Mucosa of gallbladder (tissue), 1 donor: ENCODE measurements at places on chromosomes 4 and X.
A peak's percentile ranks its signal among the peaks of the same experiment; 100 is the strongest.

GRCh38 chr4:94237271-94237670 lies 29.6 kb downstream of the SMARCAD1 start:
- DNase-seq, result no peak

GRCh38 chr4:186472948-186473347 lies 82.4 kb downstream of the MTNR1A start:
- no peak for DNase-seq

DNA sequence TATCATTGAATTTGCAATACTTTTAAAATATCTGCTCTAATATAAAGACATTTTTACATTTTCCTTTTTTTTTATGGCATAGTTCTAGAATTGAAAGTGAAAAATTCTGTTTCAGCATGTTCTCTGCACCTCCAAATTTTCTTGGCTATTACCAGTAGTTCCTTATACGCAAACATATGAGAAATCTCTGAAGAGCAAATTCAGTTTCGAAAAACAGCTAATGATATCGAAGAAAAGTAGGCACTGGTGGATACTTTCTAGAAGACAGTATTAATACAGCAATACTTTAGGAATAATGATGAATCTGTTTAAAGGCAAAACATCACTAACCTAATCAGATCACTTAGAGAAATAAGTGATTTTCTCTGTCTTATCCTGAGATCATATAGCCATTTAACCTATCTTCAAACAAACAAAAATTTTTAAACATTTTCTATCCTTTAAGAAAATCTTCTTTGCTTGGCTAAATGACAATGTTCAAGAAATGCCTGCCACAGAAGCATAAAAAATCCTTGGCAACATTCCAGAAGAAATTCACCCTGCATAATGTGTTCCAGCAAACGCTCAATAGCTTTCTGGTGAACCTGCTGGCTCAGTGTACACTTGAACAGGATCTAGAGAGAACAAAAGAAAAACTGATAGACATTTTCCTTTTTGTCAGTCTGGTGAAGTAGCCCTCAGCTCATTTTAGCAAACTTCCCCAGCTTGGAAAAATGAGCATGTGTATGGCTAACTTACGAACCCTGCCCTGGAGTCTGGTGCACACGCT lies 51.2 kb upstream of the KLF3 start:
- no peak for DNase-seq

DNA sequence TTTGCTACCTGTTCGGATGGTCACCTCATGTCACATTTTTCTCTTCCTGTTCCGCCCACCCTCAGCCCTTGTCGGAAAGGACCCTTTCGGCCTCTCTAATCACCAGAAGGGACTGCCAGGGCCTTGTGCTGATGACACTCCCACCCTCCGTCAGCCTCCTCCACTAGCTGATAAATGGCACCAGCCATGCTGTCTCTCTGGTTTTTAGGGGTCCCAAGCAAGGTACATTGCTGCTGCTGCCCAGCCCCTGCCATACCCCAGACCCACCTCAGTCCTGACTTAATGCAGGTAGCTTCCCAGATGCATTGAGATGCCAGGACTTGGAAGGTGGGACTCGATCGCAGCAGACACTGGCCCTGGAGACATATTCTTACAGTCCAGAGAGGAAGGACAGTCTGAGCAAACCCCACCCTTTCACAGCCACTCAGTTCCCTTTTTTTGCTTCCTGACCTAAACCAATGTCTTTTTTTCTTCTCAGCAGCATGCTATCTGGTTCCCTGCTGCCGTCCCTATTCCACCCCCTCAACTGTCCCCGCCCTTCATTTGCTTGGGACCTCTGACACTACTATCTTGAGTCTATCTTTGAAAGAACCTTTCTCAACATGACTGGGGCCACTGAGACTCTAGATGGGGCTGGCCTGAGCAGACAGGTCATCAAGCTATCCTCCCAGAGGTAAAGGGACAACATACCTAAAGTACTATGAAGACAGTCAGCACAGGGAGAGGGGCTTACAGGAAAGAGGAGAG lies at the start of gene BTK:
Gene BTK, minus strand, starts transcription at position 397 of the 747 bp plus-strand sequence. CDS start 10,907 bp downstream, outside the sequence.
- no peak for DNase-seq

GRCh38 chr4:140213116-140213515 lies 59.1 kb upstream of the MAML3 start:
- no peak for DNase-seq

GRCh38 chr4:127400731-127401346 lies 231.9 kb upstream of the INTU start:
- peak; percentile 51 for DNase-seq

GRCh38 chr4:132195176-132195575 lies 953.9 kb upstream of the PCDH10 start:
- DNase-seq, result no peak

GRCh38 chr4:141462361-141462760 lies 174.0 kb upstream of the IL15 start:
- DNase-seq, result no peak

- DNase-seq, result no peak
These were observed 630.6 kb downstream of the MID1IP1 start for GRCh38 chrX:39431893-39432292.

DNA sequence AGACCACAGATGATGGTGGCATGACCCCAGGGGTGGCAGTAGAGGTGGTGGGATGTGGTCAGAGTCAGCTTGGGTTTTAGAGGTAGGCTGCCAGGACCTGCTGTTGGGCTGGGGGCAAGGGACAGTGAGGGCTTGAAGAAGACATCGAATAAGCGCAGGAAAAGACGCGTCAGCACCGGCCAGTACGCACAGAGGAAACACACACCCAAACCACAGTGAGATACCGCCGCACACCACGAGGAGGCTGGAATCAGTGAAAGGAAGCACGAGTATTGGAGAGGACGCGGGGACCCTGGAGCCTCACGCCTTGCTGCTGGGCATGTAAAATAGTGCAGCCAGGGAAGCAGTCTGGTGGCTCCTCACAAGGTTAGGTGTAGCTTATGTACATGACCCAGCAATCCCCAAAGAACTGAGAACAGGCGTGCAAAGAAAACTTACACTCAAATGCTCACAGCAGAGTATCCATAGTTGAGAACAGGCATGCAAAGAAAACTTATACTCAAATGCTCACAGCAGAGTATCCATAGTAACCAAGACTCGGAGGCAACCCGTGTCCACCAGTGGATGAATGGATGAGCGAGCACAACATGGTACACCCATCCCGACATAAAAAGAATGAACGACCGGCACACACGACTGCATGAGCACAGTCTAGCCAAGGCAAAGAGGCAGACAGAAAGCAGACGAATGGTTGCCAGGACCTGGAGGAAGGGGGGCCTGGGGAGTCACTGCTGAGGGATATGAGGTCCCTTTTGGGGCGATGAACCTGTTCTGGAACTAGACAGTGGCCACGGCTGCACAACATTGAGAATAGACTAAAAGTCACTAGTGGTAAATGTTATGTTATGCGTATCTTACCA lies 13.3 kb downstream of the PDZD4 start:
- DNase-seq, result no peak

DNA sequence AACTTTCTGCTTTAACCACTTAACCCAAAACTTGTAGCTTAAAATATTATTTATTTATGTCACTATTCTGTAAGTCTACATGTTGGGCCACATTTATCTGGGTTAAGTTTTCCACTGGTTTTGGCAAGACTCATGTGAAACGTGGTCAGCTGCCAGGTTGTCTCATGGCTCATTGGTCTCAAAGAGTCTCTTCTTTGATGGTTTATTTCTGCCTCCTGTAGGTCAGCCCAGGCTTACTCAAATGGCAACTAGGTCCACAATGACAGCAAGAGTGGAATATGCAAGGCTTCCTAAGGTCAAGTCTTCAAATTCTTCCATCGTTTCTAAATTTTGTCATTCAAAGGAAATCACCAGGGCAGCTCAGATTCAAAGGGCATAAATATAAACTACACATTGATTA lies 828.7 kb downstream of the PCDH7 start:
- DNase-seq, result no peak

- DNase-seq, result no peak
These were observed 33.7 kb upstream of the RP2 start for GRCh38 chrX:46803140-46803539.

DNA sequence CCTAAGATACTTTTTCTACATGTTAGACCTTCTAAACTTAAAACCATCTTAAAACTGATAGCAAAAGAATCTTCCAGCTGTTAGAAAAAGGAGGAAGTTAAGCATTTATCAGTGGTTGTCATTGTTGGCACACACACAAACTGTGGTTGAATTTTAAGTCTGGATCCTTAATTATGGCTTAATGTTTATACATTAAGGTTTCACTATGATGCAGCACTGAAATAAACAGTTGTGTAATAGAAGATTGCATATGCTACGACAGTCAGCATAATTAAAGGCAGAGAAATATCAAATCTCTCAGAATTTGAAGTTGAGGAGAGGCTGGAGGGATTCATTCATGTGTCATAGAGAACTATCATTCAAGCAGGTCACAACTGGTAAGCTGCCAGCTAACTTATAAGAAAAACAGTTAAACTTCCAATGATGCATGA lies 32.3 kb downstream of the ADGRA3 start:
- no peak for DNase-seq

- DNase-seq, result no peak
These were observed 15.8 kb upstream of the RBMX start for GRCh38 chrX:136896121-136896914.

DNA sequence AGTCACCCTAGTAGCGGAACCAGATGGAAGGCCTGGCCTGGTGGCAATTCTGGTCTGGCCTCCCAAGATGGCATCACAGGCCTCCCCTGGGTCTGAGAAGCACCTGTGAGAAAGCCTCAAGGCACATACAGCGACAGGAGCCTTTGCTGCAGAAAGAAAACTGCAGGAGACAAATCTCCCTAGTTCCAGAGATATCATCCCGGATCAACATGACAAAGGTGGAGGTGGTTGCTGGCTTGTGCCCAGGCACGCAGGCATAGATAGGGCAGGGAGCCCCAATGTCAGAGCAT lies 93.6 kb downstream of the BCOR start:
- DNase-seq, result no peak

- DNase-seq, result no peak
These were observed 14.1 kb downstream of the FAM149A start for GRCh38 chr4:186118582-186118981.

DNA sequence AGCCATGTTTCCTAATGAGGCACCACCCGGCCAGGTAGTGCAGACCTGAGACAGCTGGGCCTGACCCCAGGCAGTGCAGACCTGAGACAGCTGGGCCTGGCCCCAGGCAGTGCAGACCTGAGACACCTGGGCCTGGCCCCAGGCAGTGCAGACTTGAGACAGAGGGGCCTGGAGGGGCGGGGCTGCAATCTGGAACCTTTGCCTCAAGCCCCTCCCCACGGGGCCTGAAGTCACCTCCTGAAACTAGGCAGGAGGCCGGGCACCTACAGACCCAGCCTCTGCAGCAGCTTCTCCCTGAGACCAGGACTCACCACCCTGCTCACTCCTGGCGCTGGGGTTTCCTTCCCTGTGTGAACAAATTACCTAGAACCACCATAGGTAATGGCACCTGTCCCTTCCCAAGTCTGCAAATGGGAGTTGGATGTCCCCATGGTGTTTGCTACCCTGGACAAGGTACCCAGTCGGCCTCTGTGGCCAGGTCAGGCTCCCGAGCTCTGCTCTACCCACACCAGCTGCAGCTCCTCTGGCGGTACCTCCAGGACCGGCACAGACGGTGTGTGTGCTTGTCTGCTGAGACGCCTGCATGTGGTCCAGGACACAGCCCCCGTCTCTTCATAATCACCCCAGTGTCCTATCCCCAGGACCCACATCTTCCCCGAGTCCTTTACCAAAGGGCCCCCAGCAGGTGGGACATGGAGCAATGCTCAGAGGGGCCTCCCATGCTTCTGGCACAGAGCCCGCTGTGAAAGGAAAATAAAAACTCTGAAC lies 53.1 kb upstream of the C4orf50 start:
- DNase-seq, result no peak
